Activated T-helper 1 cell treated with anti-CD3 and anti-CD28 coated beads, Interleukin-12 subunit alpha, Interleukin-12 subunit beta, Interleukin-2, Interleukin-4 antibody, amounts not matched to agents 30 ng/mL and 10 ng/mL and 1 ng/mL, durations not matched to agents 14 hours and 24 hours and 36 hours (primary cell): ENCODE measurements at places on chromosomes 11 and 22.

- no peaks in the 10 kb centered on the region for H3K36me3 ChIP-seq
- DNase-seq, result no peak
- no peak overlapping the region for H3K4me3 ChIP-seq
- peaks cover 4% of the 10 kb centered on the region for H3K4me1 ChIP-seq
- no peak overlapping the region for H3K27ac ChIP-seq
Measured at GRCh38 chr22:22714600-22715335, 70.4 kb downstream of the GGTLC2 start.

DNA sequence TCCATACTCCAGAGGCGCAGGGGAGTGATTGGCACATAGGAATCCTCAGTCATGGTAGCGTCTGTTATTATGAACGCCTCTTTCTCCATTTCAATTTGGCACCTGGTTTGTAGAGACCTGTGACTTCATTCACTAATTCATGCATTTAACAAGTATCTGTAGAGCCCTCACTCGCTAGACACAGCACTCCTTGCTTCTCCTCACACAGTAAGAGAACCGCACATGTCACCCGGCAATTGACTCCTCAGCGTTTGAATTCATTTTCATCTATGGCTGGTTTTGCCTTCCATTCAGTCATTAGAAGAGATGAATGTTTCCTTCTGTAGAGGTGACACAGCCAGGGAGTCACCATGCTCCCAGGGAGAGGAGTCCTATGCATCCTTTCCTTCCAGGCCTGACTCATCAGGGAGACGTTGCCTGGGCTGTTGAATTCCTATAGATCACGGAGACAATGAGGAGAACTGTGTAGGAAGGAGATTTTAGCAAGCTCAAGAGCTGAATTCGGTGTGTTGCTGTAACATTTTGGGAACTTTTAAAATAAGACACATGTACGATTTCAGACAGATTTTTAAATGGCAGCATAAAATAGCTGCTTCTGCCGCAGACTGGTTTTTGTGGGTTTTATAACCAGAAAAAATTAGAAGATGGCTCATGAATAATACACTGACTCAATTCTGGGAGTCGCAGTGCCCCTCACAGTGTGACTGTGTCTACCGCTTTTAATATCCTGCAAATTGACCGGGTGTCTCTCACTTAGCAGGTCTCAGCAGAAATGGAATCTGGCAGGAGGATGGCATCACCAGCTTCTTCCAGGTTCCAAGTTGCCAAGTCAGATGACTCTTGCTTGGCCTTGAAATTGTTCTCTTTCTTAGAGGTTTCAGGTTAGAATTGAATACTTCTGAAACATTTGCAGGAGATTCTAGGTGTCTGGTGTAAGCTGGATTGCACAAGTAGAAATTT lies 44.4 kb upstream of the CLMP start:
- H3K4me3 ChIP-seq, result no peak overlapping the region
- DNase-seq, result no peak

GRCh38 chr22:26718905-26719304 lies 61.5 kb downstream of the MIAT start:
- H3K36me3 ChIP-seq, result peaks cover 14% of the 10 kb centered on the region
- DNase-seq, result no peak
- H3K4me1 ChIP-seq, result no peaks in the 10 kb centered on the region
- H3K27ac ChIP-seq, result no peak overlapping the region

GRCh38 chr11:47171856-47172255 lies 4.8 kb downstream of the ARFGAP2 start:
- DNase-seq, result no peak
- H3K36me3 ChIP-seq, result peaks cover 20% of the 10 kb centered on the region
- peaks cover 20% of the 10 kb centered on the region for H3K4me1 ChIP-seq
- H3K27ac ChIP-seq, result no peak overlapping the region

DNA sequence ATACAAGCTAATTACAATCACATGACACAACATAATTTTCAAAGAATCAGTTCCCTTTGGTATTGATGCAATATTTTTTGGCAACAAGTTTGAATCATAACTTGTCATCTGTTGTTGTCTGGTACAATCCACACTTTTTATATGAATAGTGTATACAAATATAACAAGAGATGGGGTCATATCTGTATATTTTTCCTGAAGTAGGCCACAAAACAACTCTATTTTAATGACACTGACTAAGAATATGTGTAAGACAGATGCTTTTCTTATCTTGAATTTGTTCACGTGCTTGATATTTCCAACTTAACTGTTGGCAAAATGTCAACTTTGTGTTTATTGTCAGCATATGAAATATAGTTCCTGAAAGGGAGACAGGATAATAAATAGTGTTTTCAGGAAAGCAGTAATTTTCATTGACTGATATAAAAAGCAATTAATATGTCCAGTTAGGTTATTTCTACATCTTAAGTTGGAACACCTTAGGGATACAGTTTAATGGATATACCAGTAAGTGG lies 27.9 kb downstream of the NOX4 start:
- no peaks in the 10 kb centered on the region for H3K4me1 ChIP-seq
- no peak overlapping the region for H3K27ac ChIP-seq
- no peak for DNase-seq
- no peaks in the 10 kb centered on the region for H3K36me3 ChIP-seq
- no peaks in the 10 kb centered on the region for H3K27me3 ChIP-seq
- H3K4me3 ChIP-seq, result no peak overlapping the region

GRCh38 chr11:11866203-11866602 lies 24.4 kb downstream of the USP47 start:
- H3K4me3 ChIP-seq, result no peak overlapping the region
- H3K27me3 ChIP-seq, result peaks cover 2% of the 10 kb centered on the region
- H3K4me1 ChIP-seq, result peaks cover 39% of the 10 kb centered on the region
- DNase-seq, result no peak

DNA sequence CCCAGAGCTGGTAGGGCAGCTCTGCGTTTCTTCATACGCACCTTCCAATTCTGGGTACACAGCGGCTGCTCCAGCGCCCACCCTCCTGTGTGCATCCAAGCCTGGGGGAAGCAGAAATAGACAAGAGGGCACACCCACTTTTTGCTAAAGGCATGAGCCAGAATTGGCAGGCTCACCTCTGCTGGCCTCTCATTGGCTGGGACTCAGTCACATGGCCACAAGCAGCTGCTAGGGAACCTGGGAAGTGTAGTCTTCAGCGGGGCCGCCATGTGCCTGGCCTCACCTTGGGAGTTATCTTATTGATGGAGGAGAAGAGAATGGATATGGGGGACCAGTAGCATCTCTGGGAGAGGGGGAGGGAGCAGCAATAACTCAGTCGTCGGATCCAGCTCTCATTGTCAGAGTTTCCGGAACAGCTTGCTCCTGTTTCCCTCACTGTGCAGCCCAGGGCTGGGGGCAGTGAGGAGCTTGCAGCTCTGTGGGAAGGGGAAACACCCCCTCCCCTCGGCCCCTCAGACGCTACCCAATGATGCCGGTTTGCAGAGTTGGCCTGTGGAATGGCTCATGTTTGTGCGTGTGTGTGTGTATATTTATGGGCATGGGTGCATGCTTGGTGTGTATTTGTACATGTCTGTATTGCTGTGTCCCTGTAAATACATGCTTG lies 11.8 kb upstream of the MIEF1 start:
- peak overlapping the region; percentile 76 for H3K27ac ChIP-seq
- peaks cover 2% of the 10 kb centered on the region for H3K27me3 ChIP-seq
